Stimulated activated naive CD8-positive, alpha-beta T cell treated with anti-CD3 and anti-CD28 coated beads, Interleukin-15, amount 100 ng/mL, for 72 hours (primary cell): ENCODE measurements at places on chromosomes 1 and 21.

GRCh38 chr1:14735841-14736240 is 137.4 kb downstream of the KAZN start:
- DNase-seq: no peak

DNA sequence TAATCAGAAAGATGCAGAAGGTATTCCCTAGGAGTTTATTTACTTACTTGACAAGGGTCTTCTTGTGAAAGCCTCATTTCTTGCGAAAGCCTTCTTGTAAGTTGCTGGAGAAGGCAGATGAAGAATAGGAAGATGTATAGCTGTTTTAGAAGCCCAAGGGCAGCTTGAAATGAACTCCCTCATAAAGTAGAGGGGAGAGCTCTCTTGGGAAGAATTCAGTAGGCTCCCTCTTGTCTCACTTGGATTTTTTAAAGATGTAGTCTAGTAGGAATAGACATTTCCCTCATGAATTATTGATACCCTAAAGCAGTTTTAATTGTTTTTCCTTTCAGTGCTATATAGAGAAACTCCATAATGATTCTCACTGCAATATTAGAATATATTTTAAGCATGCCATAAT is 639.2 kb upstream of the CXADR start:
- no peak for DNase-seq

DNA sequence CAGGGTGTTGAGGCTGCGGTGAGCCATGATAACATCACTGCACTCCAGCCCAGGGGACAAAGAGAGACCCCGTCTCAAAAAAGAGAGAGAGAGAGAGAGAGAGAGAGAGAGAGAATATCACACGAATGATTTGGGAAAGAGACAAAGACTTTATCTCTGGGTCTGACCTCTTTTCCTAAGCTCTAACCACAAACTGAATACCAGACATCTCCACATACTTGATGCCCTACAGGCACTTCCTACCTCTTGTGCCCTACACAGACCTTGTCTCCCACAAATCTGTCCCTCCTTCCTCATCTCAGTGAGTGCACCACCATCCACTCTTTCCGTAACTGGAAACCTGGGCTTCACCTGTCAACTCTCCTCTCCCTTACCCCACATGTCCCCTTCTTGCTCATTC is 27.0 kb upstream of the PTCH2 start:
- DNase-seq: no peak

- DNase-seq: no peak
Measured at GRCh38 chr1:207298636-207299398, 22.7 kb upstream of the CD55 start.

- DNase-seq: no peak
Measured at GRCh38 chr1:60503266-60503925, 429.8 kb upstream of the C1orf87 start.

DNA sequence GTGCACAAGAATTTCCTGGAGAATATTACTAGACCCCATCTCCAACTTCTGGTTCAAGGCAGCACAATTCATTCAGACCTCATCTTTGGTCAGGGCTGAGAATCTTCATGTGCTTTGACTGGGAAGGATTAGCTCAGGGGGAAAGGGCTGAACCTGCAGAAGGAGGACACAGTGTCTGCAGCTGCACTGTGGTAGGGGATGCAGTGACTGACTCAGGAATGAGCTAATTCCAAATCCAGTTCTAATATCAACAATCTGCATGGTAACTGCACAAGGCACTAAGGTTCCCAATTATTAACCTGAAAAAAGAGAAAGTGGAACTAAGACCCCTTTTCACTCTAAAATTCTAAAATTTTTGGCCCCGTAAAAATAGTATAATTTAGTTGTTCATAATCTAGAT is 31.6 kb downstream of the TTLL7 start:
- DNase-seq: no peak

DNA sequence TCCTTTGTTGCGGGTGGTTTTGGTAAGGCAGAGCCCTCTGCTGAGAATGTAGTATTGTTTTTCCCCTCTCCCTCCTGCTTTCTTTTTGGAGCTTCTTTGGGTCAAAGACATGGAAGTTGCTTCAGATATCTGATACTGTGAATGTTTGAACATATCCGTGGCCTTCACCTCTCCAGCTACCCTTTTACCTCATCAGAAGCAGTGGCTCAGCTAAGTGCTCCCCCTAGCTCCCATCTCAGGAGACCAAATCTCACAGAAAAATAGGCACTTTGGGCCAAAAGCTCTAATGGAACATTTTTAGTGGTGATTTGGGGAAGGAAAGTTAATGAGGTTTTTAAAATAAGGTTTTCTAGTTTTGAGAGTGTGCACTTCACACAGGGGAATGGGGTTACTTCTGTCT is 6.3 kb downstream of the TMEM200B start:
- no peak for DNase-seq

- DNase-seq: no peak
Measured at GRCh38 chr1:241844593-241844992, 3.4 kb upstream of the EXO1 start.

DNA sequence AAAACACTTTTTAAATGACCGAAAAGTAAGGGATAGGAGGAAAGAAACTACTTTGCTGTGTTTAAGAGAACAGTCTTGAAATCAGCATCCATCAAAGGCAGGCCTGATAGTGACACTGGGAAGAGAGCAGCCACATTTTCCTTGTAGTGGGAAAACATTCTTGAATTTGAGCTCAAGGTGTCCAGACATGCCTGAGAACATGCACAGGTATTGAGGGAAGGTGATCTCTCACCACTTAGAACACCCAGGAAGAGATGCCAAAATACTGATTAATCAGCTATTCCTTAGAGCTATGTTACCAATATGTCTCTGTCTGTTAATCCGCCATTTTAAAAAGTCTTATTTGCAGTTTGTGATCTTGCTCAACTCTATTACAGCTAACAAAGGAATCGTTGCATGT is 25.9 kb downstream of the IL12RB2 start:
- no peak for DNase-seq

GRCh38 chr1:161678500-161678899 is 15.6 kb downstream of the FCGR2B start:
- no peak for DNase-seq

- DNase-seq: no peak
Measured at GRCh38 chr1:31742462-31743212, 21.5 kb downstream of the ADGRB2 start.

- no peak for DNase-seq
Measured at GRCh38 chr1:69540052-69540451, 27.7 kb upstream of the LRRC7 start.

GRCh38 chr1:24536391-24536840 is 19.5 kb upstream of the NCMAP start:
- DNase-seq: peak; percentile 34

- no peak for DNase-seq
Measured at GRCh38 chr1:17352419-17352909, 19.5 kb upstream of the PADI6 start.

GRCh38 chr1:226988334-226988666 is 48.2 kb downstream of the COQ8A start:
- no peak for DNase-seq

DNA sequence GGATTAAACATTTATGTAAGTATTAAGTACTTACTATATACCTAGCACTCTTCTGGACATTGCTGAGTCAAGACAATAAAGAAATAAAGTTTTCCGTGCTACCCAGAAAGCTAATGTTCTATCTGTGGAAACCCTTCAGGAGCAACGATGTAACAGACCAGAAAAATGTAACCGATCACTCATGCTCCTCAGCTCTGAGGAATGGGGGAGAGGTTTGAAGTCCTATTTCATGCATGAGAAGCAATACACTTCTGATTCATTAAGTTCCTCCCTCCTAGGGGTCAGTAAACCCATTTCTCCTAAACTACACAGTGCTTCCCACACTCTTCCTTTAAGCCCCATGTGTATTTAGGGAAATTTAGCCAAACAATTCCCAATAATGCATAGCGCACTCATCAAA is 25.6 kb upstream of the KAZN start:
- no peak for DNase-seq

DNA sequence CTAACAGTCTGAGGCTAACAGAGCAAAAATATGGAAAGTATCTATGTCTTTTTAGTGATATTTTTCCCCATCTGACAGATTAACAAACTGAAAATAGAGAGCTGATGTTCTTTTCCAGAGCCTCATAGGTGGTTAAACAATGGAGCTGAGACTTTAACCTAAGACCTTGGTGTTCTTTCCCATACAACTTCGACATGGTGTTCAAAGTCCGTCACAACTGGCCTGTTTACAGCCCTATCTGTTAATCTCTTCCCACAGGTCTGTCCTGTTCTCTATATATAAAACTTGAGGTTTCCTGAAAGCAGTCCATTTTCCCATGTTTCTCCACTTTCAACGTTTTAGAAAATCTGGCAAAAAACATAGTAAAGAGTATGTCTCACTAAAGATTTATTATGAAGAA is 395.7 kb downstream of the BRINP2 start:
- no peak for DNase-seq

GRCh38 chr21:46156678-46157077 is 1.3 kb upstream of the FTCD start:
- no peak for DNase-seq

GRCh38 chr1:248926401-248927182 is 20.6 kb downstream of the PGBD2 start:
- DNase-seq: no peak

- DNase-seq: no peak
Measured at GRCh38 chr21:32520875-32521735, 64.2 kb downstream of the TCP10L start.

- DNase-seq: no peak
Measured at GRCh38 chr1:65741993-65742392, 50.7 kb upstream of the PDE4B start.

GRCh38 chr1:37850352-37850955 is 8.9 kb downstream of the MTF1 start:
- no peak for DNase-seq

DNA sequence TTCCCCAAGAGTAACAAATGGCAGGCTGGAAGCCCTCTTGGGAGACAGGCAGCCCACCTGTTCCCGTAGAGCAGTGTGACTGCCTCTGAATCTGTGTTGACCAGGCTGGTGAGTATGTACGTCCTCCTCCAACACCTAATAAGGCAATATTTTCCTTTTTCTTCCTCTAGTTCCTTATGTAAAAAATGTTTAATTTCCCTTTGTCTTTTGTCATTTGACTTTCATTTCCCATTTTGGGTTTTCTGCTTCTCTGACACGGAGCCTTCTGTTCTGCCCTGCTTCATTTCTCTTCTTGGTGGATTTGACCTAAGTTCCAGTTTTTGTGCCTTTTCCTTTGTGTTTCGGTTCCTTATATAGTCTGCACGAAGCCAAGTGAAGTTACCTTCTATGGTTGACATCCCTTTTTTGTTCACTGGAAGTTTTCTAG is 65.8 kb upstream of the ATF3 start:
- DNase-seq: no peak

DNA sequence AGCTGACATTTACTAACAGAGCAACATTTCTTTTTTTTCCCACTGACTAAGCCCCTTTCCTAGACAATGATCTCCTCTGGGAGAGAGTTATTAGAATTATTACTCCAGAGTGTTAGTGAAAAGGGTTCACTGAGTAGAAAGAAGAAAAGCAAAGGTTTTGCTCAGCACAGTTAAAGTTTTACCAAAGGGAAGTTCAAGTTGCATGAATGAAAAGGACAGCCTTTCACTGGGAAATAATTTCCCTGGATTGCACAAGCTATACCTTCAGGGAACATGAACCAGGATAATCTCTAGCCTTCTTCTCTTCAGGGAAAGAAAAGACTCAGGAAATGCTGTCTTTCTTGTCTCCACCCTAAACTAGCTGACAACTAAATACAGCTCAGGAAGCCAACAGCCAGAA is 71.4 kb upstream of the ESRRG start:
- no peak for DNase-seq

DNA sequence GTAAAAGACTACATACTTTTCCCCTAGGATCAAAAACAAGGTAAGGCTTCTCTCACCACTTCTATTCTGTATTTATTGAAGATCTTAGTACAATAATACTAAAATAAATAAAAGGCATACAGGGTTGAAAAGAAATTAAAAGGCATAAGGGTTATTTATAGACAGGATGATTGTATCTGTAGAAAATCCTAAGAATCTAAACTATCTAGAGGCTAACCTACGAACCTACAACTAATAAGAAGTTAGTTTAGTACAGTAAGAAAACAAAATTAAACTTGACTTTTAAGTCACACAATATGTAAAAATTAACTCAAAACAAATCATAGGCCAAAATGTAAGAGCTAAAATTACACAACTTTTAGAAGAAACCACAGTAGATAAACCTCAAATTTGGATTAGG is 50.4 kb upstream of the ADAM30 start:
- DNase-seq: no peak

- DNase-seq: no peak
Measured at GRCh38 chr1:85612704-85613361, 32.3 kb downstream of the CCN1 start.

DNA sequence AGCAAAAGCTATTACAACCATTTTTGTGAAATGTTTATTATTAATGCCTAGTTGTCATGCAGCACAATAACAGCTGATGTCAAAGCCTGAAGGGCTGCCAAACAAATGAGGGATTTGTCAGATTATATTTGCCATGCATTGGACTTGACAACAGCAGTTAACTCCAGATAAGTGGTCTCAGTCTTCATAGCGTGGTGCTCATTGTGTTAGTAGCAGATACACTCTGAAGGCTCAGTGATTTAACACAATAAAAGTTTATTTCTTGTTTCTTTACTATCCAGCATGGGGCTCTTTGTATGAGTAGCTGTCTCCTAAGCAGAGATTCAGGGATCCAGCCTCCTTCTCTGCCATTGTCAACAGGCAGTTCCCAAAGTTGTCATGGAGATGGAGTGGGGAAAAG is 76.0 kb upstream of the PTGFRN start:
- no peak for DNase-seq

GRCh38 chr21:42208036-42208435 is 10.9 kb upstream of the ABCG1 start:
- DNase-seq: no peak

GRCh38 chr1:201192261-201192788 is 1.7 kb downstream of the IGFN1 start:
- DNase-seq: no peak

- no peak for DNase-seq
Measured at GRCh38 chr1:100415498-100415778, 63.1 kb downstream of the CDC14A start.

DNA sequence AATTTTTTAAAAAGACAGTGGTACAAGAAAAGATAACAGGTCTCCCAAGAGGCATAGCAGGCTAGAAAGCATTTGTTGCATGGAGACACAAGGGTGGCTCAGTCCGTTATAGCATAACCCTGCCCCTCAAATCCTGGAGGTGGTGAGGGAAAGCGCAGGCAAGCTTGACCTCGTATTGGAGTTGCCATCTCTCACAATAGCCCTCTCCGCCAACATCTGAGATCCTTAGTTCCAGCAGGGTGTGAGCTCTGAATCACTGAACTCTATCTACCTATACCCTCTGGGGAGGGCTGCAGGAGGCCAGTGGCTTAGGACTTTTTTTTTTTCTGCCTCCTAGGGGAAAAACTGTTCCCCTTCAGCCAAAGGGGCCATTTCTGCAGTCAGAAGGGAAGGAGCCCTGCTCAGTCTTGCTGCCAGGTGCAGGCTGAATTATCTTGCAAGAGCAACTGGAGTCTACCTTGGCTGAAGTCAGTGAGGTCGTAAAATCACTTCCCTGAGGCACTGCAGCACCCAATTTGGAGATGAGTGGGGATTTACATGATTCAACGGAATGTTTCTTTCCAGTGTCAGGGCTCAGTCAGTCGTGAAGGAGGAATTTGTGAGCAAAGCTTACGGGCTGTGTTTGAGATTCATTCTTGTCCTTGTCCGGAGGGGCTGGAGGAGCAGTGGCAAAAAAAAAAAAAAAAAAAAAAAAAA is 17.2 kb upstream of the C8A start:
- DNase-seq: no peak
